Stimulated activated CD4-positive, alpha-beta T cell treated with anti-CD3 and anti-CD28 coated beads, Interleukin-15, amount 100 ng/mL, for 1 hour (primary cell): ENCODE measurements at places on chromosomes 1 and 21.

- no peak for DNase-seq
These were observed 39.8 kb downstream of the GJA5 start for GRCh38 chr1:147720557-147720956.

- DNase-seq: no peak
These were observed 464.8 kb upstream of the USP24 start for GRCh38 chr1:55679971-55680370.

DNA sequence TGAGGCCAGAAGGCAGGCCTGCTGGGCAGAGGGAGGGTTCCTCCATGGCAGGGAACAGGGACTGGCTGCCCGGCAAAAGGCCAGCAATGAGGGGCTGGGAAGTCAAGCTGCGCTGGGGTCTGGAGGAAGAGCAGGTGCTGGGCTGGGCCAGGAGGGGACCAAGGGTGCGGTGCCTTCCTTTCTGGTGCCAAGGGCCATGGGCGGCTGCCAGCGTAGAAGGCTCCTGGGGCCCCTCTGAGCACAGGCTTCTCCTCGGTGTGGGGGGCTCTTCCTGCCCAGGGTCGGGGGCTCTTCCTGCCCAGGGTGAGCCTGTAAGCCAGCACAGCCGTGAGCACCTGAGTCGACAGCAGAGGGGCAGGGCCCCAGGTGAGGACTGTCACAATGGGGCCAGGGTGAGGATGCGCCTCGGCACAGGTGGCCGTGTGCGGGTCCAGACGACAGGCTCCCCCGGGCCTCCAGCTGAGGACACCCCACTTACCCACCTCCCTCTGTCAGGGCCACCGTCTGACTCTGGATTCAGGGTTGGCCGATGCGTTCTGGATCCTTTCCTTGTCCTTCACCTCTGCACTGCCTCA, 10.7 kb upstream of the DNMT3L start:
- DNase-seq: no peak

DNA sequence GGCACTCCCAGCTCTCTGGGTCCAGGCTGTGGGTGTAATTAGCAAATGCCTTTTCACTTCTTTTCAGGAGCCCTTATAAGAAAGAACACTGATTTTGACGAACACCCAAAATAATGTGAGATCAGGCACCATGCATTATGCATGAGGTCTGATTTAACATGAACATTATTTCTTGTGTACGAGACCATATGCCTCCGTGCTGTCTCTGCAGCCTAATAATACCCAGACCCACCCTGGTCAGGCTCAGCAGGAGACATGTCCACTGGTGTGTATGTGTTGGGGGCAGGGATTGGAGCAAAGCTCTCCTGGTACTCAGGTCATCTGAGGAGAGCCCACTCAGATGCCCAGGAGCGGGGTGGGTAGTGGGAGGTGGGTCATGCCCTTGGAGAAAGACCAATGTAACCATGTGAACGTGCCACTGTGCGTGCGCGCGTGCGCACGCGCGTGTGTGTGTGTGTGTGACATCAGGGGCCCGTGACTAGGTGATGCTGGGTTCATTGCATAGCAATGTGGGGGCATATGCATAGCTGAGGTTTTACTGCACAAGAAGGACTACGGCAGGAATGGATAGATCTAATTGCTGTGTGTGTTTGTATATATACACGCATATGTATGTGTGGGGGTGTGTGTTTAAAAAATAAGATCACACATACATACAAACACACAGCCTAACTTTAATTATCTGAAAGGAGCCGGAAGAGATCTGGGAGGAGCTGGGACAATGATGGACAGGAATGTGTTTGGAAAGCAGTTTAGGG, 7.1 kb downstream of the POU3F1 start:
- no peak for DNase-seq

DNA sequence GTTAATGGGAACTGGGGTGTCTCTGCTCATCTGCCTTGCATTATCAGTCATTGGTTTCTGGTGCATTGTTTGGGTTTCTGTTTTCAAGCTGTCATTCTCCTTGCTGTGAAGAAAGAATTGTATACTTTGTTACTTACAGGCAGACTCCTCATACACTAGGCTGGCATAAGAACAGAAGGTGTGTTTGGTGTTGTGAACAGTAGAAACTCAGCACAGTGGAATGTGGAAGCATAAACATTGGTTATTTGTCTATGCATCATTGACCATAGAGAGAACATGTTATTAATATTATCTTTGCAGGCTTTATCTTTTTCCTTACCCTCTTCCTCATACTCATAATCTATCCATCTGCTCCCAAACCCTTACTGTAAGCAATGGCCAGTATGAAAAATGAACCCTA, 18.2 kb downstream of the C1orf87 start:
- DNase-seq: no peak

DNA sequence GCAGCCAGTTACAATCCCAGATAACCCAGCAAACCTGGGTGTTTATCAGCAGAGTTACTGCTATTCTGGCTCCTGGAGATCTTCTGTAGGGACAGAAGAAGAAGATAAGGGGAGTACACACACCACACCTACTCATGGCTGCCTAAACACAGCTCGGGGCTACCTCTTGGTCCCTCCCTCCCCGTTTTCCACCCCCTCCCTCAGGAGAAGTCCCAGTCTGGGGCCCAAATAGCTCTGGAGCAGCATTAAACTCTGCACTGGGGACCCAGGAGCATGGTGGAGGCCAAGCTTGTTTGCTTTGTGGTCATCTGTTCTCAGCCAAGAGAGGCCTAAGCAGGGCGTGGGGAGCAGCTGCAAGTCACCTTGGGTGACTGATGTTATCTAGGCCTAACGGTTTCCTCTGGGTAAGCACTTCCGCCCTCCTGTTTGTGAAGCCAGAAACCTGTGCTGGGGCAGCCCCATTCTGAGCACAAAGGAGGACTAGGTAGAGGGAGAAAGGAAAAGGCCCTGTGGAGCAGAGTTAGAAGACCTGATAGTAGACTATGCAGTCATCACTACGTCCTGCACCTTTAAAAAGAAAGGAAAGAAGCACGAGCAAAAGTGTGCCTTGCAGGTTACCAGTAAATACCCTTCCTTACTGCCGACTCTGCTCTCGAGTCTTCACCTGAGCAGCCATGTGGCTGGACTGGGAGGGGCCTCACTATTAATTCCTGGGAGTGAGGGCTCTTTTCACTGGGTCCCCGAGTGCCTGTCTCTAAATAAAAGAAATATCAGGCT, 2.0 kb upstream of the RCSD1 start:
- peak; percentile 51 for DNase-seq

DNA sequence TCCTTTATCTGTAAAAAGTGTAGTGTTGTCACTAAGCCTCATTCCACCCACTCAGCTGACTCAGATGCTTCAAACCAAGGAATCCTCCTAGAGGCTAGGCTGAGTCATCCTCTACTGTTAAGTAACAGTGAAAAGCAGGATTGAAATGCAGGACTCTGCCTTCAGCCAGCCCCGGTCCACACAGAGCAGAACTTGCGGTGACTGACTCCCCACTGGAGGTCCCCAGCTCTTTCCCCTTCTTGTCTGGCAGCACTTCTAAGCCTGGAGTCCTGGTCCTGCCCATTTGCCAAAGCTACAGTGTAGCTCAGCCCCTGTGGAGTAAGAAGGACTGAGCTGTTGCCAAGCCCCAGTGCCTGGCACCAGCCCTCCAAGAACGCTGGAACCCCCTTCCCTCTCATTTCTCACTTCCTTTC, 1.7 kb downstream of the RAB7B start:
- no peak for DNase-seq

DNA sequence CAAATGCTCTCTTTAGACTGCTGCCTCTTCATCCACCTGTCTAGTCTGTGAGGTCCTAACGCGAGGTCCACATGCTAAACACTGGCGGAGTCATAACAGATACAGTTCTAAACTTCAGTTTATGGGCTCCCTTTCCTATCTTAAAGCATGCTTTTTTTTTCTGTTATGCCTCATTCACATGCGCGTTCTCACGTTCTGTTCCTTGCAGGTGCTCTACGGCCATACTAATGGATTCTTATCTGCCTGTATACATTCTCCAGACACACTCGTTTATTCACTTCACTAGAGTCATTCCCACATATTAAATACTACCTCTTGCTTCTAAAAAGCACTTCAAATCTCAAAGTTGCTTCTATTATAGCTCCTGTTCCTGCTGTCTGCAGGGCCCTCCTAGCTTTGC, 38.7 kb downstream of the PHC2 start:
- DNase-seq: no peak

GRCh38 chr1:51410568-51411460, 80.5 kb upstream of the TTC39A start:
- no peak for DNase-seq

GRCh38 chr1:170067253-170067819, 7.2 kb downstream of the KIFAP3 start:
- DNase-seq: no peak

GRCh38 chr1:59107916-59108315, 189.0 kb upstream of the FGGY start:
- no peak for DNase-seq

GRCh38 chr1:117967477-117967876, 37.9 kb downstream of the WDR3 start:
- DNase-seq: no peak

- no peak for DNase-seq
These were observed 32.3 kb downstream of the SLC9A1 start for GRCh38 chr1:27122652-27123051.

DNA sequence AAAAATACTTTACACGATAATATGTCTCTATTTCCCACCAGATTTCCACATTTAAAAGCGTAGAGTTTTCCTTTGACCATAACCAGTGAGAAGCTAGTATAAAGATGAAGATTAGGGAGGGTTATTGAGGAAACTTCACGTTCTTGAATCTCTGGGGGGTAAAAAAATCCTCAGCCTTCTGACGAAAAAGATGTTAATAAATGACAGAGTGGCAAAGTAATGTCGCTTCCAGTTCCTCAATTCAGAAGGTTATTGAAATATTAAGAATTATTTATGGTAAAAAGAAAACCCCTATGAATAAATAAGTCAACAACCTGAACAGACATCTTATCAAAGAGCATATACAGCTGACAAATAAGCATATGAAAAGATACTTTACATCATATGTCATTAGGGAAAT, 241.0 kb downstream of the GPATCH2 start:
- no peak for DNase-seq

GRCh38 chr21:45913418-45913765, 68.2 kb upstream of the COL6A1 start:
- DNase-seq: no peak

GRCh38 chr1:170009551-170009950, 64.9 kb downstream of the KIFAP3 start:
- DNase-seq: no peak

DNA sequence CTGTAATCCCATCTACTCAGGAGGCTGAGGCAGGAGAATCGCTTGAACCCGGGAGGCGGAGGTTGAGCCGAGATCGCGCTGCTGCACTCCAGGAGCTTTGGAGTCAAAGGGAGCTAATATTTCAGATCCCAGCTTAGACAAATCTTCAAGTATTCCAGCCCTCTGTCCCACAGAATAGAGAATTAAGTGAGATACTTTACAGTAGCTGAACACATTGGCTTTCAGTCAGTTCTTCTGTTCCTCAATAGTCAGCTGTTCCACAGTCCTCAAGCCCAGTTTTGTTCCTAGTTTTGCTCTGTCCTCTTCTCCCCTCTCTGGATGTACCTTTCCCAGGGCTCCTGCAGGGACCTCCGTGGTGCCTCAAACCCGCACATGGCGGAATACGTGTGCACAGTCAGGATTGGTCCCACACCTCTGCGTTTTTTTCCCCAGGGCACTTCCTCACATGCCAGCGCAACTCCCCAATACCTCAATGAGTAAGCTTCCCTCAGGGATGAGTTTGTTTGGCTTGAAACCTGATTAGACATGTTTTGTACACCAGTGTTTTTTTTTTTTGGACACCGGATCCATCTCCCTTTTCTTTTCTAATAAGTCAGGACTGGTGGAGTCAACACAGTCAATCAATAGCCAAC, 1.2 kb downstream of the MFN2 start:
- DNase-seq: no peak

GRCh38 chr1:156291226-156292061, 4.0 kb downstream of the GLMP start:
- no peak for DNase-seq

DNA sequence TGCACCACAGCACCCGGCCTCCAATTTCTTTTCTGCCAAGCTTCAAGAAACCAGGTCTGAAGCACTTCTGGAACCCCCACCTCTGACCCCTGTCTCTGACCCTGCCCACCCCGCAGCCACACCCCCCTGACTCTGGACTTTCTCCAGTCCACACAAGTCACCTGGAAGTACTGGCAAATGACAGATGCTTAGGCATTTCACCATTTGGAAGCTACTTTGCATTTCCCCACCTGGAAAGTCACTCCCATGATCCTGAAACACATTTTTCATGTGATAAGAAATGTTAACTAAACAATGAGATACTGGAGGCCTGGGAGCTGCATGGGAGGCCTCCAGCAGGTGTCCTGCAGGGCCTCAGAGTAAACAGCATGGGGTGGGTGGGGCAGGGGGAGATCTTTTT, 45.7 kb downstream of the NTPCR start:
- DNase-seq: no peak

- DNase-seq: no peak
These were observed 223.1 kb upstream of the TMEM51 start for GRCh38 chr1:14930247-14930965.

DNA sequence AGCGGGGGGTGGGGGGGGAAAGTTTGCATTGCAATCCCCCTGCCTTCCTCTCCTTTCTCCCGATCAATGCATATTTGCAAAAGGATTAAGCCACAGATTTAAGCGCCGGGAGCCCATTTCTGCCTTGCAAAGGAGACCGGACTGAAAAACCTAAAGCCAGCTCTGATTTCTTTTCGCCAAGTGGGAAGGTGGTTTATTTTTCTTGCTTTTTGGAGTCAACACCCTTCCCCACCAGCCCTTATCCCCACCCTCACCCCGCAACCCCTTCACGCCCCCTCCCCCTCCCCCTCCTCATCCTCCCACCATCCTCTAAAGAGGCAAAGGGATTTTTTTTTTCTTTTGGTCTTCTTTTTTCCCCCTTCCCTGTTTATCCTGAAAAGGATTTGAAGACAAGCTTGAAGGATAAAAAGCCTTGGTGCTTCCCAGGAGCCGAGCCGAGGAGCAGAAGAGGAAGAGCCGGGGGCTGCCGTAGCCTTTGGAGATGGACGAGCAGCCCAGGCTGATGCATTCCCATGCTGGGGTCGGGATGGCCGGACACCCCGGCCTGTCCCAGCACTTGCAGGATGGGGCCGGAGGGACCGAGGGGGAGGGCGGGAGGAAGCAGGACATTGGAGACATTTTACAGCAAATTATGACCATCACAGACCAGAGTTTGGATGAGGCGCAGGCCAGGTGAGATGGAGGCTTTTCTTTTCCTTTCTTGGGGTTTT, 513 bp downstream of the PBX1 start:
- DNase-seq: no peak

GRCh38 chr21:32940079-32941014, 85.4 kb upstream of the OLIG2 start:
- no peak for DNase-seq

GRCh38 chr1:69121723-69122122, 446.0 kb upstream of the LRRC7 start:
- DNase-seq: no peak

DNA sequence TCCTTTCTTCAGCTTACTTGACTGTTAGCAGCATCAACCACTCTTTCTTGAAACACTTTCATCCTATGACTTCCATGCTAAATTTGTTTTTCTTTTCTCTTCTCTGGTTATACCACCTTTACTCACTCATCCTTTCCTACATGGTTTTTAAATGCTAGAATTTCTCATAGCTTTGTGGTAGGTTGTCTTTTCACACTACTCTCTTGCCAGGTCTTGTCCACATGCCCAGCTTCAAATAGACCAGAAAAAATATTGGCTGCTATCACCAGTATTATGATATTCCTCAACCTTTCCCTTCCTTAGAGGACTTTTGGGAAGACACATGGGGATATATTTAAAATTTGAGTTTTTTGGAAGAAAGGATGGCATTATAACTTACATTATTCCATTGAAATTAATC, 48.8 kb downstream of the PPP1R12B start:
- DNase-seq: no peak

GRCh38 chr1:224435999-224436398, 1.4 kb upstream of the WDR26 start:
- DNase-seq: no peak
